ENCODE measurements at places on chromosomes 3 and 15.

DNA sequence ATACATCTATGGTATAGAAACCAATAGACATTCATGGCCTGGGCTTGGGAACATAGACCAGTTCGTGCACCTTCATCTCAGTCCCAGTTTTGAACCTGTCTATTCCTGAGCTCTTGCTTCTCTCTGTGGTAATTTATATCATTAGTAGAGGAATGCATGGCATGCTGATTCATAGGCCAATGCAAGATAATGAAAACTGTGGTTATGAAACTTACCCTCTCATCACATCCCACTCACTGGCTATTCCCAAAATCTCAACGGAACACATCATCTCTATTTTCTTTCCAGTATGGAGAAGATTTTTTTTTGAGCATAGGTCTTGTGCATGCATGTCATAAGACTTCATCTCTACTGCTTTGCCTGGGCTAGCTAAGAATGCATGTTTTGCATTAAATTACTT is 18.7 kb upstream of the P2RY12 start:
- H3K27me3 ChIP-seq: no peaks in the 10 kb centered on the region
- peaks cover 14% of the 10 kb centered on the region for H3K4me1 ChIP-seq
- H3K27ac ChIP-seq: no peak overlapping the region
- DNase-seq: no peak

GRCh38 chr15:39736412-39737195 is 46.0 kb downstream of the FSIP1 start:
- H3K27ac ChIP-seq: no peak overlapping the region
- no peaks in the 10 kb centered on the region for H3K4me1 ChIP-seq
- H3K27me3 ChIP-seq: no peaks in the 10 kb centered on the region
- H3K36me3 ChIP-seq: no peaks in the 10 kb centered on the region
- no peak for DNase-seq

DNA sequence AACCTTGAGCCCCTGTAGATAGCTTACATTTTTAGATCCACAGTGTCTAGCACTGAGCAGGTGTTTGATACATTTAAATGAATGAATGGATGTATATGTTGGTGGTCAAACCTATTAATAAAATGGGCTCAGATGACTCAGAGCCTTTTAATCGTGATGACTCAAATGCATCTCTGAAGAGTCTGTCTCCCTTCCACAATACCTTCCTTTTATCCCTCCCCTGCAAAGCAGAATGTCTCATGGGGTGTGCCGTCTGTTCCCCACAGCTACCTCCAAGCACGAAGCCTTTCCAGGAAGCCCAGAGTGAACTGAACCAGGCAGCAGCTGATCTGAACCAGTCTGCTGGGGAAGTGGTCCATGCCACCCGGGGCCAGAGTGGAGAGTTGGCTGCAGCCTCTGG is 303.5 kb upstream of the TPM1 start:
- no peak overlapping the region for H3K27ac ChIP-seq
- no peaks in the 10 kb centered on the region for H3K27me3 ChIP-seq
- H3K4me1 ChIP-seq: no peaks in the 10 kb centered on the region
- no peak overlapping the region for H3K4me3 ChIP-seq

GRCh38 chr15:66880380-66881155 is 178.5 kb downstream of the SMAD6 start:
- DNase-seq: no peak
- H3K27ac ChIP-seq: peak overlapping the region; percentile 14
- H3K36me3 ChIP-seq: peaks cover 2% of the 10 kb centered on the region
- H3K27me3 ChIP-seq: peaks cover 24% of the 10 kb centered on the region
- H3K4me1 ChIP-seq: peaks cover 23% of the 10 kb centered on the region
- no peak overlapping the region for H3K4me3 ChIP-seq

GRCh38 chr15:67968564-67968963 is 85.6 kb upstream of the PIAS1 start:
- DNase-seq: no peak
- no peaks in the 10 kb centered on the region for H3K36me3 ChIP-seq
- H3K27me3 ChIP-seq: peaks cover 18% of the 10 kb centered on the region
- H3K27ac ChIP-seq: no peak overlapping the region
